ENCODE measurements at places on chromosomes 2 and 18.

GRCh38 chr2:226180281-226180884 is 619.2 kb downstream of the IRS1 start:
- no peak for DNase-seq

GRCh38 chr2:127683757-127684156 is 8.4 kb upstream of the LIMS2 start:
- DNase-seq, result no peak

GRCh38 chr2:33060405-33060804 is 113.7 kb downstream of the LTBP1 start:
- DNase-seq, result no peak

DNA sequence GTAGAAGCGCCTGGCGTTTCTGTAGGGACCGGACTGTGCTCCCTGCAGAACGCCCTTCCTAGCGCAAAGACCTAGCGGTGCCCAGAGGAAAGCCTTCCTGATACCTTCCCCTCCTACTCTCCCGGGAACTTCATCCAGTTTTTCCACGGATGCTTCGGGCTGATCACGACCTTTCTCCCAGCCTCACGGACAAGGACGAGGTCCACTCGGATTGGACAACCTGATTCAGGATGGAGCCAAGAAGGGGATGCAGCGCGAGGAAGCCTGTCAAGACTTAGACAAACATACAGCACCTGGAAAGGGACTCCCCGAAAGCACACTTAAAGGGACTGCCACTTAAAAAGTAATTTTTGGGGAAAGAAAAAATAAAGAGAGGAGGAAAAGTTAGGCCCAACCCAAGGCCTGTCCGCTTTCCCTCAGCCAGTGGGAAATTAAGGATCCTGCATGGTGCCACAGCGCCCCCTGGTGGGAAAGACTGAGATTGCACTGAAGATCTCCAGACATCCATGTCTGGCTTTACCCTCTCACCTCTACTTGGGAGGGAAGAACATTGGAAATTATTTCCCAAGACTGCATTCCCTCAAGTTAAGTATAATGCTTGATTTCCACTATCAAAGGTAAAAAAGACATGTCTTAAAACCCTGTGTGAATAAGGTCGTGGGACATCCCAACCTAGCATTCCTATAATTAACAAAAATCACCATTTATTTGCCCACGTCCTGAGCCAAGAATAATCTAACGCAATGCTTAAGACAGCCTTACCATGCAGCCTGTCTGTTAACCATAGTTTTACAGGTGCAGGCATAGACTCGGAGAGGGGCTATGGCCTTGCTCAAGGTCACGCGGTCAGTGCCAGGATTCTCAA is 13.4 kb upstream of the COPS8 start:
- peak; percentile 64 for DNase-seq

DNA sequence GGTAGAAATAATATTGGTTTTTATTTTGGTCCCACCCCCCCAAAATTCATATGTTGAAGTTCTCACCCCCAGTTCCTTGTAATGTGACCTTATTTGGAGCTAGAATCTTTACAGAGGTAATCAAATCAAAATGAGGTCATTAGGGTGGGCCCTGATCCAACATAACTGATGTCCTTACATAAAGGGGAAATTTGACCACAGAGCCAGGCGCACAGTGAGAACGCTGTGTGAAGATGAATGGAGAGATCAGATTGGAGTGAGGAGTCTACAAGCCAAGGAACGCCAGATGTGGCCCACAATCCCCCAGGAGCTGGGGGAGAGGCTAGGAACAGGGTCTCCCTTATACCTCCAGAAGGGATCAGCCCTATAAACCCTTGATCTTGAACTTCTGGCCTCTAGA is 31.6 kb upstream of the TRIB2 start:
- no peak for DNase-seq

GRCh38 chr2:203327582-203327900 is 653 bp upstream of the ABI2 start:
- DNase-seq, result no peak

DNA sequence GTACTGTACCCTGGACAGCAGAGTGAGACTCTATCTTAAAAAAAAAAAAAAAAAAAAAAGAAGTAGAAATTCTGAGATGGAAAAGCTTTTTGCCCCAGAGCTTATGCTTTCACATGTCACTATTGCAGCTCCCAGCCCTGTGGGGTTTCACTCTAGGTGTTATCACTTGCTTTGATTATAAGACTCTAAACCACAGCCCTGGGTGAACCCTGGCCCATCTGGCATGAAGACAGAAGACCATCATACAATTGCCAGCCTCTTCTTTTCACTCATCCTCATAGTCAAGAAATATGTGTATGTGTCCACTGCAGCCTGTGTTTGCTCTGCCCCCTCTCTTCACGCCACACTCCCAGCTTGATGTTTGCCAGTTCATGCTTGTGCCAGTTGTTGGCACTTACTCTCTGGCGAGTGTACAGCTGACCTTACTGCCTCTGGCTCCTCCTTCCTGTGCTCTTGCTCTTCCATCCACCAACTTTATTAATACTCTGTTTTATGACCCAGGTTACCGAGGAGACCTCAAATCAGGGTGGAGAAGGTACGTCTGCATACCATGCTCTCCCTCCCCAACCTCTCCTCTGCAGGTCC is 136.7 kb upstream of the NCK2 start:
- DNase-seq, result no peak

GRCh38 chr2:239590995-239591915 is 190.4 kb upstream of the HDAC4 start:
- DNase-seq, result no peak

DNA sequence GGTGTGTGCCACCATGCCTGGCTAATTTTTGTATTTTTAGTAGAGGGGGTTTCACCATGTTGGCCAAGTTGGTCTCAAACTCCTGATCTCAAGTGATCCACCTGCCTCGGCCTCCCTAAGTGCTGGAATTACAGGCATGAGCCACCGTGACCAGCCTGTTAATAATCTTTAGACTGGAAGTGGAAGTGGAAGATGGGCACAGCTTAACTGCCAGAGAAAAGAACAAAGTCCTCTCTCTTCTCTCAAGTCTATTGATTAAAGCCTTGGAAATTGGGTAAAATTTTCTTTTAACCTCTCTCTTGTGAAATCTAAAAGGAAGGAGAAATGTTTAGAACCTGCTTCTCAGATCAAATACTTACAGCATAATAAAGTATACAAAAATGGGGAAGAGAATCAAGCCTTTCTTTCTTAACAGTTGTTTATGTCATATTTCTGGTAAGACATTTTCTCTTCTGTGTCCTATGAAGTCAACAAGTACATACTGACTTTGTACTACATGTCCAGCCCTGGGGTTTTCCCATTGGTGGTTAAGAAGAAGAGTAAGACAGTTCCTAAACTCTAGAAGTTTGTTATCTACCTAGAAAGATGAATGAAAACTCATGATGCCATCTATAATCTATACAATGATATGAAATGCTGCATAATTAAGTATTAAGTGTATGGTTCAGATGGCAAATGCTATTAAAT is 4.6 kb downstream of the TMEM169 start:
- DNase-seq, result no peak

DNA sequence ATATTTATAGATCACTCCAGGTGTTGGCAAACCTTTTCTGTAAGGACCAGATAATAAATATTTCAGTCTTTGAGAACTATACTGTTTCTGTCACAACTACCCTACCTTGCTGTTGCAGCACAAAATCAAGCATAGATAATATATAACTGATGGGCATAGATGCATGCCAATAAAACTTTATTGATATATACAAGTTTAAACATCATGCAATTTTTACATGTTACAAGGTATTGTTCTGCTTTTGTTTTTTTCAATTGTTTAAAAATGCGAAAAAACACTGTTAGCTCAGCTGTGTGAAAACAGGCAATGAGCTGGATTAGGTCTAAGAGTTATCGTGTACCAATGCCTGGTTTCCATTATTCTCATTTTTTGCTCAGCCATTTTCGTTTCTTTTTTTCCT is 47.6 kb upstream of the FN1 start:
- DNase-seq, result no peak

- no peak for DNase-seq
Measured at GRCh38 chr2:228048838-228049490, 132.5 kb downstream of the SPHKAP start.

DNA sequence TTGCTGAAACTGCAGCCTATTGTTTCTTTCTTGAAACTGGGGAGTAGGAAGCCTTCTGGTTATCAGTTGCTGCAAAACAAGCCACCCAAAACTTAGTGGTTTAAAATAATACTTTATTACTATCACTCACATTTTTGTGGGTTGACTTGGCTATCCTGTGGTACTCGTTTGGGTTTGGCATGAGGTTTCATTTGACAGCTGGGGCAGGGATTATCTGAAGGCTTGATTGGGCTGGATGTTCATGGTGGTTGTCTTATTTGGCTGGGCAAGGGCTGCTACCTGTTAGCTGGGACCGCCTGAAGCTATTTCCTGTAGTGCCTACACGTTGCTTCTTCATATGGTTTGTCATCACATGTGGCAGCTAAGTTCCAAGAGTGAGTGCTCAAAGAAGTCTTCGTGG is 122.3 kb downstream of the PLCL1 start:
- no peak for DNase-seq

DNA sequence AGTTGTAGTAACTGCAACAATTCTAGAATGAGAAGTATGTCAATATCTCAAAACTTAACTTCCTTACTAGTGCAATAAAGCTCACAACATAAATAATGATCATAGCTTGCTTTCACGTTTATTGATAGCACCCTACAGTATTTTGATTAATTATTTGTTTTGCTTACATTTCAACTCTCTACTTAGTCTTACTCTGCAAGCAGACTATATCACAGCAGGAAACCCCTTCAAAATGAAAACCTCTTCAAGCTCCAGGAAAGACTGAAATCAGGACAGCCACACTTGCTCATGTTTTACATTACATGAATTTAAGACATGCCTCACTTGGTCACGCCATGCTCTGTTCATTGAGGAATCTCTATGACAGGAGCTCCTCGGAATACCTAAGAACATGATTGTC is 3.3 kb downstream of the OLA1 start:
- no peak for DNase-seq

- DNase-seq, result no peak
Measured at GRCh38 chr2:50449306-50449705, 582.6 kb downstream of the NRXN1 start.

GRCh38 chr2:47237375-47238334 is 82.5 kb upstream of the STPG4 start:
- no peak for DNase-seq

- DNase-seq, result no peak
Measured at GRCh38 chr2:115071534-115071933, 629.1 kb downstream of the DPP10 start.

GRCh38 chr2:61949714-61950560 is 44.5 kb downstream of the COMMD1 start:
- no peak for DNase-seq

- no peak for DNase-seq
Measured at GRCh38 chr2:59900728-59901452, 652.6 kb downstream of the BCL11A start.
